ENCODE measurements at places on chromosomes 7 and 10.

GRCh38 chr7:85292908-85293576 is 106.2 kb upstream of the SEMA3D start:
- no peak for DNase-seq

GRCh38 chr10:47384148-47384921 is at the start of gene ZNF488:
ZNF488 (minus strand) TSS chr10:47384293; CDS start chr10:47368829, 15,464 bp downstream.
- peak; percentile 50 for DNase-seq

DNA sequence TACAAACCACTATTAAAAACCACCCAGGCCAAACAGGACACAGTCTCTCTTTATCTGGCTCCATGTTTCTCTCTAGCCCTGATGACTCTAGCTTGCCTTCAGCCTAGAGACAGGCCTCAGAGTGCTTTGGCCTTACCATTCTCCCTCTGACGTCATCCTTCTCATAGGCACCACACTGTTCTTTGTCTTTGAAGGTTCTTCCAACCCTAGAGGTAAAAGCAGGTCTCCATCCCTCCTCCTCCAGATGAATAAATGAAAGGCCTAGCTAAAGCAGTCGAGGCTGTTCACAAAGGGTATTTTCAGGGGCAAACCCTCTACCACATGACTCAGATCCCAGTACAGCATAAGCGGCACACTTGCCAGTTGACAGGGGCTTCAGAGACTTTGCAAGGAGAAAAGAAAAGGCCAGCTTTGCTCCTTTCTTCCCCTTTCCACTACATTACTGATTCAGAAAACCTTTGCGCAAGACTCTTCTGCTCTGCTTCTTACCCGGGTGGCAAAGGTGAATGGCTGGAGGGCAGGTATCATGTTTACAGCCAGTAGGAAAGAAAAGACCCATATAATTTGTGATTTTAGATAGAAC is 14.8 kb downstream of the NFE2L3 start:
- DNase-seq, result no peak

DNA sequence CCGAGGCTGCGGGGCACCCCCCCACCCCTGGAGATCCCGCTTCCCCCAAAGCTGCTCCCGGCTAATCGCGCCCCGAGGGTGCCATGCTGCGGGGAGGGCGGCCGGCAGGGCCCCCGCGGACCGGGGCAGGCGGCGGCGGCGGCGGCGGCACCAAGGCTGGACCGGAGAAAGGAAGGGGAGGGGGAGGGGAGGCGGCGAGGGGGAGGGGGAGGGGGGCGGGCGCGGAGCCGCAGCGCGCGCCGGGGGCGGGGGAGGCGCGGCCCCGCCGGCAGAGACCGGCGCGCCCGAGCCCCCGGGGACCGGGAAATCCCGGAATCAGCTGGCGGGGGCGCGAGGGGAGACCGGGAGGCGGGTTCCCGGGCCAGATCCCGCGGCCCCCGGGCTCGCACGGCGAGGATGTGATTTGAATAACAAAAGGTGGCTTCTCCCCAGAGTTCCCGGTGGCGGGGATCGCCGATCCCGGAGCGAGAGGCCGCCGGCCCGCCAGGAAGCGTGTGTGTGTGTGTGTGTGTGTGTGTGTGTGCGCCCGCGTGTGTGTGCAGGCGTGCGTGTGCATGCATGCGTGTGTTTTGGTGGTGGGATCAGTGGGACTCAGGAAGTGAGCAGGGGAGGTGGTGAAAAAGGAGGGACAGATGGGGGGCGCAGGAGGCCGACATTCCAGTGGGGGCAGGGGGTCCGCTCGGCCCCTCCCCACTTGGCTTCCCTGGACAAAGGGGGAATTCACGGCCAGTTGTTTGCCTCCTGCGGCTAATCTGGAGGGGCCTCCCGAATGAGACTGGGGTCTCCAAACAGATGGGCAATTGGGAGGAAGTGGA is 99.5 kb downstream of the HIP1 start:
- no peak for DNase-seq

DNA sequence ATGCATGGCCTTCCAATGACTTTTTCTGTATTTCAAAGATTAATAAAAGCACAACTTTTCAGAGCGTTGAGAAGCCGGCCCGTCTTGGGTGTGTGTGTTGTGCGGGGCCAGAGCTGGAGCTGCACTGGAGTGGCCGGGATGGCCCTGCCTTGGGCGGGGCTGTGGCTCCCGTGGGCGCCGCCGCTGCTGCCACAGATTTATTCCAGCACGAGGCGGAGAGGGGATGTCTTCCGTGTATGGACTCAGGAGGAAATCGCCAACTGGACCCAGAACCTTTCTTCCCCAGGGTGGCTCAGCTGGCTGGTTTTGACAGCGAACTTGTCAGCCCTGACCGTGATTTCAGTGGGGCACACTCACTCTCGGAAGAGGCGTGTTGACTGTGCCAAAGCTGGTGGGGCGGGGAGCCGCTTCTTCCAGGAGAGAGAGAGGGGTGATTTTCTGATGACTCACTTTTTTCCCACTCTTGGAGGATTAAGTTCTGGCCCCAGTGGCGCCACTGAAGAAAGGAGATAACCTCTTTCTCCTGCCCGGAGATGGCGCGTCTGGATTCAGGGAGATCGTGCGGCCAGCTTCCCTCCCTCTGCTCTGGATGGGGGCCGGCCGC is 72.4 kb downstream of the DNAJB6 start:
- no peak for DNase-seq

GRCh38 chr10:71004176-71005075 is 116.1 kb upstream of the PCBD1 start:
- DNase-seq, result no peak

DNA sequence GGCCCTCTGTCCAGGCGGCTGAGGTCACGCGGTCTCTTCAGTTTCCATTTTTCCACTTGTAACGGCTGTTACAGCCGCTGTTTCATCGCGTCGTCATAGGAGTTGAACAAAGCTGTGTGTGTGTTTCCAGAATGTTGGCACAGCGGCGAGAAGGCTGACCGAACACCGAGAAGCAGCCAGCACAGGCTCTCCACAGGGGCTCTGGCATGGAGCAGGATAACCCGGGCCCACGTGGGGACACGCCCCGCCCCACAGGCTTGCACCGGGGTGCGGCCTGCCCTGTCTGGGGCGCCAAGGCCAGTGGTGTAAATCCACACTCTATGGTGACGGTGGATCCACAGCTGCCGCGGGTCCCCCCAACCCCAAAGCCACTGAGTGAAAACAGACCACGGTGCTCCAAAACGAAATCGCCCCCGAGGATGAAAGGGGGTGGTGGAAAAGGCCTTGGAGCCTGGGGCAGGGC is 448.2 kb downstream of the DNAJB6 start:
- no peak for DNase-seq

- no peak for DNase-seq
Observed at GRCh38 chr10:19788075-19788686, 28.1 kb upstream of the PLXDC2 start.

DNA sequence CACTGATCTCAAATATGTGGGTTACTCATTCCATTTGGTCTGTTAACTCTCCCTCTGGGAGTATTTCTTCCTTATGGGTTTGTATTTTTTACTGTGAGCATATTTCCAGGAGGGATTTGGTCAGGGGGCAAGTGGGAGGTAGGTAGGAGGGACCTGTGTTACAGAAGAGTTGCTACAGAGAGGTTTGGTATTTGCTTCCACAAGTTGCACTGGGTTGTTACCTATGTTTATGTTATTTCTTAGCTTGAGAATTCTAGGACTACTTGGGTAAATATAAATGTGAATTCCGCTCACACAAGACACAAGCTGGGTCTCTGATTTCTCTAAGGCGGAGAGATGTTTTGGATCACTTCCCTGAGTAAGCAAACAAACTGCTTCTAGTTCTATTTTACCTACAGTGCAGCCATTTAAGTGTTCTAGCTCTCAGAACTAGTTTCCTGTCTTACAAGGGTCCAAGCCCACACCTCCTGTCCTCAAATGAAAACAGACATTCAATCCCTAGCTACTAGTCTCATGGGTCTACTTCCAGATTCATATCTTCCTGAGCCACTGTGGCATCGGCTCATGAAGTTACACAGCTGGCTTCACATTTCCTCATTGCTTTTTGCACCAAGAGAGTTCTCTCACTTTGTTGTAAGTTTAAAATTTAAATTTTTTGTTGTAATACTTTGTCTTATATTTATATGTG is 75.4 kb upstream of the PPP1R3C start:
- no peak for DNase-seq

- DNase-seq, result no peak
Observed at GRCh38 chr7:43767311-43767710, 8.8 kb downstream of the BLVRA start.

GRCh38 chr7:70552141-70552540 is 579.8 kb upstream of the GALNT17 start:
- no peak for DNase-seq

- no peak for DNase-seq
Observed at GRCh38 chr10:132320654-132321469, 11.1 kb upstream of the LRRC27 start.

GRCh38 chr10:69855346-69856111 is 53.8 kb downstream of the COL13A1 start:
- no peak for DNase-seq

DNA sequence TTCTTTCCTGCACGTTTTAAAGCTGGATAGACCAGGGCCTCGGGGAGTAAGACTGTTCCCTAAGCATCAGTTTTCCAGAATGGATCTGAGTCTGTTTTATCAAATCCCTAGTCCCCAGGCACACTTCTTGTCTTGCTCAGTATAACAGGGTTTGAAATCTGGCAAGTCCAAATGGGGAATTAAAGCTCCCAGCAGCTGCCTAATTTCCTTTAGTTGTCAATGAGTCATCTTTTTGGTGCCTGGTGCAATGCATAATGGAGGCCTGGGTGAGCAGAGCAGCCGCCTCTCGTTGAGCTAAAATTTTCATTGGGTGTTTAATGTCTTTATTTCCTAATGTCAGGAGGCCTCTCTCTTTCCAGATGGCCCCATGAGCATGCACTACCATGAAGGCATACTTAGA is 87.9 kb downstream of the STRA8 start:
- DNase-seq, result no peak

GRCh38 chr10:17842641-17843040 is 33.5 kb downstream of the MRC1 start:
- no peak for DNase-seq

DNA sequence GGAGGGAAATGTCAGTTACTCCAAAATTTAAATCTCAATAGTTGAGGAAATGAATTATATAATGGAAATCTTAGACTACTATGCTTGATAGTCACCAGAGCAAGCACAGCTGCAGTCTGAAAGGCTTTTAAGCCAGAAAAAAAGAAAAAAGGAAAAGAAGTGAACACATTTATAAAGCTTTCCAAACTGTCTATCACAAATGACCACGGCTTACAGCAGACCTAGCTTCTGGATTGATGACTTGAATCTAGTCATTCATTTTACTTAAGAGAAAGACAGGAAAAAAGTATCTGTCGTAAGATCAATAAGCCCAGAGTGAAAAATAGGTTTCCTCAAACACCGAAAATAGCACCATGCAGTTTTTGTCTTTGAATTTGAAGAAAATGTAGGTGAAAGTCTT is 67.9 kb upstream of the OGDHL start:
- DNase-seq, result no peak

DNA sequence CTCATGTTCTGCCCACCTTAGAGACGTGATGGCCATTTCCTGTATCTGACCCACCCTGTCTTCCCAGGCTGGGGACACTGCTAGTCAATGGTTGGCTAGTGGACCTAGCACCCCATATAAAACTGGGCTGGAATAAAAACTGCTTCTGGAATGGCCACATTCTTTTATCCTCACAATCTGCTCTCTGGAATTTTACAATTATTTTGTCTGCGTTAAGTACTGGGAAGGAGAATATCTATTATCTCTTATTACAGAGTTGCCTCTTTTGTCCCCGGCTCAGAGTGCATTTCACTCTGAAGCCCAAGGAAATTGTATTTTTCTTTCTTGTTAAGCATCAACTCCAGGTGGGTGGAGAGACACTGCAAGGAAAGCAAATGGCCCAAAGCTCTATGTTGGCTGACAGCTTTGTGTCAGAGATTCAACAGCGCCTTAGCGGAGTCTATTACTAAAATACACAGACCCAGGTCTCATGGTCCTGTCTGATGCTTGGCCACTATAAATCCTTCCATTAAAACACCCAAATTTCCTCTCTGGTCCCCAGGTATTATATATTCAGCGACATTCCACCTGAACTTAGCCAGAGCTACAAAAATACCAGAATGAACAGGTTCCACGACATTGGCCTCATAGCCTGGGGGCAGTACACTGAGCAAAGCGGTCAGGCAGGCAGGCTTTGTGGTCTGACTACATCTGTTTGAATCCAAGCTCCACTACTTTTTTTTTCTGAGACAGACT is 121.7 kb downstream of the PRPF18 start:
- no peak for DNase-seq

DNA sequence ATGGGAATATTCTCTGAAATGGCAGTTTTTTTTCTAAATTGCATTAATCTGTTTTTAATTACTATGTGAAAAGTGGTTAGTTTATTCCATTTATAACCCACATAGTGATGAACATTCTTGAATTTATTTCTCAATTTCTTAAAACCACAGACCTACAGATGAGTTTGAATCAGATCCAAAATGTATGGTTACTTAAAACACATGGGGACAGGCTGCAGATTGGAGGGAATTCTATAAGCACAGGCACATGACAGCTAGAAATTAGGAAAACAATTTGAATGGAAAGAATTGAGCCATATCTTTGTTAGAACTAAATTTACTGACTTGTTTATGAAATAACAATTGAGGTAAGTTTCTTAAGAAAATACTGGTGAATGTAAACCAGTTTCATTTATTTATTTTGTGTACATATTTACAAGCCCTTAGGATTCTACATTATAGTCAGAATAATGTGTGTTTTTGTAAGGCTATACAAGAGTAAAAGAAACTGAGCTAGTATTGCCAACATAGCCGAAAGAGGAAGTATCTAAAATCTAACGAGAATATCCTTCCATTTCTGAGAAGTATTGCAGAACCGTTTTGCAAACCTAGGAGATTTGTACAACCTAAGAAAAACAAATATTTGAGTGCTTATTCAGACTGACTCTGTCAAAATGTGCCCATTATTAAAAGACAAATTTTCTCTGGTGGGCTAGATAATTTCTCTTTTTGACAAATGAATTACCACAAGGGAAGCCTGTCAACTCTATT is 434.3 kb upstream of the SEMA3D start:
- DNase-seq, result no peak

DNA sequence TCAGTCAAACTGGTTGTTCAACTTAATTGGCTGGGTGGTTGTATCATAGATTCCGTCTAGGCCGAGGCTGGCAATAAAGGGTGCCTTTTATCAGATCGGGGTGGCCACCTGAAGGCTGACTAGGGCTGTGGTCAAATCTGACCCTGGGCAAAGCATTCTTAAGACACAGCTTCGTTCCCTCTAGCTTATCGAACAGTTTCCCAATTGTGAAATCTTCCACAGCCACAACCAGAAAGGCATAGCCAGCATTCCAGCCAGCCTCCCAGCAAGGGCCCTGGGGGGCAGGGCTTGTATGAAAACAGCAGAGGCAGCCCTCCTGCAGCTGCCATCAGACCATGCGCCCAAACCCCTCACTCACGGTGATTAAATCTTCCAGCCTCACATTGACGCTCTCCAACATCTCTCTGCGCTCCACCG is 42.5 kb upstream of the TMEM213 start:
- no peak for DNase-seq
